ENCODE measurements at places on chromosomes 2 and 18. TPM values are rescaled to one million over a fixed set of nuclear protein-coding genes. Genes with fewer than 3 reads are reported as not detected.
A peak's percentile ranks its signal among the peaks of the same experiment; 100 is the strongest.

DNA sequence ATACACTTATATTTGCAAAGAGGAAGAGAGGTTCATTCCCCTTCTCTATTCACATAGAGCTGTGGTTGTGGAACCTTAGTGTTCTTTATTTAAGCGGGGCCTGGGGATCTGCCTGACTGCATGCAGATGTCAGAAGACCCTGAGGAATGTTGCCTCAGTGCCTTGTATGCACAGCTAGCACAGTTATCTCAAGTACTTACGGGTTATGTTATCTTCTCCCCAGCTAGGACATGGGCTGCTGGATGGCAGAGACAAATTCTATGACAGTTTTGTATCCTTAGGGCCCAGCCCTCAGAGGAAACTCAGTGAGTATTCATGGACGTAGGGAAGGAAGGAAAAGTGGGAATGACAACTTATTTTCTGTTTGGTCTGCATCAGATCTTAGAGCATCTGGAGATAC is 37.7 kb upstream of the RTN4 start:
- DNase-seq, result no peak

GRCh38 chr18:21118806-21119205 is 7.2 kb upstream of the ROCK1 start:
- DNase-seq, result no peak

The IL36G gene
- not detected for total RNA-seq

DNA sequence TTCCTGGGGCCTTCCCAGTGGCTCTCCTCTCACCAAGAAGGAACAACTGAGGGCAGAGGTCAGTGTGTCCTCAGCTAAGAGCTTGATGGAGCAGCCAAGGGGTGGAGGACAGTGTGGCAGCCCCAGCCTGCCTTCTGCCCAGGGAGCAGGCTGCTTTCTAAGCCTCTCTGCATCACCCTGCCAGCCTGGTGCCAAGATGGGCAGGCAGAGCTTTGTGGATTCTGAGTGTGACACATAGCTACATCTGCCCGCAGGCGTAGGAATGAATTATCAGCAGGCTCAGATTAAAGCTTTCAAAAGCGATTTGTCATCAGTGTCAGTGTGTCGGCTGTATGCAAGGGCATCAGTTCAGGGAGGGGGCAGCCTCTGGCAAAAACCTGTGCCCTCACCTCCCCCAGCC is 8.7 kb downstream of the MAL start:
- peak; percentile 97 for DNase-seq

The PROM2 gene
- 2.9 TPM for total RNA-seq

DNA sequence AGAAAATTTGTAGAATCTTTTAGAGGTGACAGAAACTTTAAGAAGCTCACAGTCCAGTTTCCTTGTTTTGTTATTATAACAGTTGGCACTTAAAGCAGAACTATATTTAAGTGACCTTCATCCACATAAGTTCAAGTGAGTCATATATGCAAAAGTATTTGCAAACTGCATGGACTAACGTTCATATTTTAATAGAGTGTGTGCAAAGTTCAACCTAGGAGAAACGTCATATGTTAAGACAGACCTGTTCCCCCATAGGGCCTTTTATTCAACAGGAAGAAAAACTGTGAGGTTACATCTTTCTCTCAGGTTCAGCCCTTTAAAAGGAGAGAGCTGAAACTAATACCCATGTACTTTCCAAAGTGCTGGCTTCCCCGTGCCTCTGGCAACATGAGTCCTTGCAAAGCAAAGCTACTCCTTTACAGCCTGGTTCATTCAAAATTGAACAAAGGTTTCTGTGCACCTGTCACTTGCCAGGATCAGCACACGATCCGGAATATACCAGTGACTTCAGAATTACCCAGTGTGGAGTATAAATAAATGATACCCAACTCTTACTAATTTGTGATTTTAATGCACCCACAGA is 280.0 kb upstream of the RAB12 start:
- DNase-seq, result peak; percentile 38

The LRPPRC gene
- total RNA-seq, result 46.7 TPM

The GPR55 gene
- total RNA-seq, result 0.79 TPM

DNA sequence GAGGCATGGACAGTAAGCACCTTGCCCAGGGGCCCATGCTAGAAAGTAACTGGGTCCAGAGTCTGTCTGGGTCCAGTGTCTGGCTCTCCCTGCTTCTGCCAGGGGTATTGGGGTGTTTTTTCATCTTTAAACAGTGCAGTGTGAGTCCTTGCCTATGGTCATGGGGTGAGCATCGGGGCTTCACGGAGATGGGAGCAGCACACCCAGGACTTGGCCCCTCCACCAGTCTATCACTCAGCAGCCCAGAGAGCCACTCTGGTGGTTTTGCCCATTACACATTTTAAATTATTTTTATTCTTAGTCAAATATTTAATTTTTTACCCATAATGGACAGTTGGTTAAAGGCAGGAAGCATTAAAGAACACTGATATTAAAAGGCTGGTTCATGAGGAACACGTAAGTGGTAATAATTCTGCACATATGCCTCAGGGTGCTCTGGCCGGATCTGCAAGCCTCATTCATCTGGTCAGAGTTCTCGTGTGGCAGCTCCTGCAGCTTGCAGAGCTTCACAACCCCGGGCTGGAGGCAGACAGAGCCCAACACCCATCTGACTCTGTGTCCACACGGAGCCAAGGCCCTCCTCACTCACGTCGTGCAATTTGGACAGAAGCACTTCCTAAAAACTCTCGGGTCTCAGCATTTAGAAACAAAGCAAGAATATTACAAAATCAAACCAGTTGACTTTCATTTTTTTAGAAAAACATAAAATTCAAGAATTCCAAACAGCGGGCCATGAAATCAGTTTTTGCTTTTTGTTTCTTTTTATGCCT is 204.1 kb downstream of the CTIF start:
- no peak for DNase-seq

GRCh38 chr2:42239289-42239661 is 70.1 kb downstream of the EML4 start:
- DNase-seq, result peak; percentile 14

- DNase-seq, result no peak
Measured at GRCh38 chr2:30206461-30207430, 24.6 kb upstream of the LBH start.

The MERTK gene
- not detected for total RNA-seq

GRCh38 chr2:215324811-215325210 is 13.0 kb downstream of the ATIC start:
- no peak for DNase-seq

GRCh38 chr2:159073256-159073655 is 104.8 kb downstream of the TANC1 start:
- peak; percentile 69 for DNase-seq

- DNase-seq, result no peak
Measured at GRCh38 chr18:10055125-10055750, 141.4 kb downstream of the VAPA start.

DNA sequence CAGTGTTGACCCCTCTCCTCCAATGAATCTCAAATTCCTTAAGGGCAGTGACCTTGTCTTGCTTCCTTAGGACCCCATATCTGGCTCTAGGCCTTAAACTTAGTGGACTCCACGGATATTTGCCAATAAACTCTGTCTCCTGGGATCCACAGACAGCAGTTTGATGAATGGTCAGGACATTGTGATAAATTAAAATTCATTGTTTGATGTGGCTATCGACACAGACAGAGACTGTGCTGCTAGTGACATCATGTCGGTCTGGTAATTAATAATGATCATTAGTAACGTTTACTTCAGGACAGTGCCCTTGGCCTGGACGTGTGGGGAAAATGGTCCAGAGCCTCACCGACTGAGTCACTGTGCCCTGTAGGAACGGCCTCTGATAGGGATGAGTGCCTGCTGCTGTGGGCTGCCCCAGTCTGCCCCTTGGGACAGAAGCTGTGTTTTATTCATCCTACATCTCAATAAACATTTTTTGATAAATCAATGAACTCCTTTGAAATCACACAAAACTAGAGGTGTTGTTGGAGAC is 5.2 kb upstream of the SLC35F6 start:
- DNase-seq, result peak; percentile 29

GRCh38 chr2:68088940-68089339 is 26.1 kb upstream of the C1D start:
- DNase-seq, result peak; percentile 31

- no peak for DNase-seq
Measured at GRCh38 chr2:58769111-58769863, 528.2 kb upstream of the FANCL start.

DNA sequence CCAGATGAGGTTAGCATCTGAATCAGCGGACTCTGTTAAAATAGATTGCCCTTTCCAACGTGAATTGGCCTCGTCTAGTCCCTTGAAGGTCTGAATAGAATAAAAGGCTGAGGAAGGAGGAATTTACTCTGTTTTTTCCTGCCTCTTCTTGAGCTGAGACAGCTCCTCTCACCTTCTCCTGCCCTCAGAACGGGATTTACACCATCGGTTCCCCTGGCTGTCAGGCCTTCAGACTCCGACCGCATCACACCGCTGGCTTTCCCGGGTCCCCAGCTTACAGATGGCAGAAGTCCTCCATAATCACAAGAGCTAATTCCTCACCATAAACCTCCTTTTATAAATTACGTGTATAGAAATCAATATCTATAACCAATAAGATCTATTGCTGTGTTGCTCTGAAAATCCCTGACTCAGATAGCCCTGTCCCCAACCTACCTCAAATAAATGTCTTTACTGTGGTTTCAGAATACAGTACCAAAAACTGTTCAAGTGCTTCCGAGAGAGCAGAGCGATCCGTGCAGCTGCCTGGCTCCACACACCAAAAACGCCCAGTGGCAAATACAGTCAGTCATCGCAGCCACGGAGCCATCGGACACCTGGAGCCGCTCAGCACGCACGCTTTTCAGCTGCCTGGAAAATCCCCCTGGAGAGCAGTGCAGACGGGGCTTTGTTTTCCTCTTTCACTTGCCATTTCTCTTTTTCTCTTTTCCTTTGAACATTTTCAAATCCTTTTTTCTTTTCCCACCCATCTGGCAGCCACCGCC is 196.9 kb downstream of the NRP2 start:
- no peak for DNase-seq

GRCh38 chr18:31156821-31157763 is 5.6 kb downstream of the DSC1 start:
- DNase-seq, result no peak

Data from M059J (cell line).